ENCODE measurements at places on chromosomes 2 and 18.

DNA sequence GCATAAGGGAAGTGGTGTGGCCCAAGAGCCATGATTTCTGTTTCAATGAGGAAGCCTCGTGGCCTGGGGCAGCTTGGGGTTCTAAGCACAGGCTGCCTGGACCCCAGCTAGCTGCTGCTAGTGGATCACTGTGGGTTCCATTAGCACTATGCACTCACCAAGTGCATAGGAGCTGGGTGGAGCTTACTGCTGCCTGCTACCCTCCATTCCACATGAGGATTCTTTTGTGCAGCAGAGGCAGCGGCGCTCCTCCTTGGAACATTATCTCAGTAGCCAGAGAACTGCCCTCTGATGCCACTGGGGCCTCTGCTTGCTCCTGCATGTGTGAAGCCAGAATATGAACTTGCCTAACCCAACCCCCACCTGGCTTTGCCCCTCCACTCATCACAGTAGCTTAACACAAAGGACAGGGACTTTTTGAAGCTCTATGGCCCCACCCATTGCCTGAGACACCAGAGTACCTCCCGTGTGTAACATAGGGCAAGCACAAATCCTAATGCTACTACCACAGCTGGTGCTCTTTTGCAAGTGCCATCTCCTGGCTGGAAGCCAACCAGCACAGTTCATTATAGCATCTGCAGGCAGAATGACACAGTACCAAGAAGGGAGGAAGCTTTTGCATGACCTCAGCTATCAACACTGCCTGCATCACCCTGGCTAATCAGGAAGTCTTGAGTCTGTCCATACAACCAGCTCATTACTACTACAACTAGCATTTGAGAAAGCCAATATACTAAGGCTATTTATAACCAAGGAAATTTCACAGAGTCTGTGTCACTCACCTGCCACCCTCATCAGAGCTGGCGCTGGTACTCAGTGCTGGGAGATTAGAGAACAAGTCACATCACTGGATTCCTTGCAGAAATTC is 297.0 kb upstream of the GULP1 start:
- no peak for DNase-seq

GRCh38 chr18:33062834-33063364 is 290.1 kb upstream of the KLHL14 start:
- DNase-seq: no peak

DNA sequence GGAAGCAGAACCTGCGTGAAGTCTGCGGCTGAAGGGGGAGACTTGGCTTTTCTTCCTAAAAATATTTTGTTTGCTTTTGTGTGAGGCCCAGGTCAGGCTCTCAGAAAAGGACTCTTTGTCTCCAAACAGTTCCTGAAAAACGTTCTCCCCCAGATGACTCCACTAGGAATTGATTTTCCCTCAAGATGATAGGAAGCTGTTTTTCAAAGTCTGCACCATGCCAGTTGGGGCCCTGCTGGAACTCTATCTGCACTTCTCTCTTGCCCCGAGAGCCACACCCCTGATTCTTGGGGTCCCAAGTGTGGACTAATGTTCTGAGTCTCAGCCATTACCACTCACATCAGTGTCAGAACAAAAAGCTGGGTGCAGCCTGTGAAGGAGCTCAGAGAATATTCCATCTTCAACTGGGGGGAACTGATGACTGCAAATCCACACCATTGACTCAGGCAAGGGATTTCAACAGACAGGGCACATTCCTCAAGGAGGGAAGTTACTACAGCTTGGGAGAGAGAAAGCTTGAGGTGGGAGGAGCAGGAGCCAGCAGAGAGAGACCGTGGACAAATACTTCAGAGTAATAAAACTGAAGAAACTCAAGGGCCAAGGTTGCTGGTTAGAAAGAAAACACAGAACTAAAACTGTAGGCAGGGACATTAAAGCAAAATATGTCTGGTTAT is 768.3 kb downstream of the RNF144A start:
- DNase-seq: no peak

- peak; percentile 28 for DNase-seq
These were observed 1.9 kb downstream of the SEMA4C start for GRCh38 chr2:96867756-96868554.

DNA sequence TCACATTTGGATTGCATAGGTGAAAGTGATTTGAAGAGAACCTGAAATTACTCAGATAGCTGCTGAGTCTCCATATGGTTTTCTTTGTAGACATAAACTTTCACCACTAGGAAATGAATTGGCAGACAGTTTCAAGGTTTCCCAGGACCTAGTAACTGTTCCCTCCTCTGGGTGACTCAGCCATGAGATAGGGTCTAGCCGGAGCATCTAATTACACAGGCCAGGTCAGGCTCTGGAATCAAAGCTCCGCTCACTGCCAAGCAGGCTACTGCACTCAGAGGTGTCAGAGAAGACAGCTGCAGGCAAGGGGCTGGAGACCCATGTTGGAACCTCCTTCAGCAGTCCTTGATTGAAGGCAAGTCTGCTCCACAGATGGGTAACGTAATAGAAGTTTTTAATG is 429.2 kb downstream of the TNS1 start:
- no peak for DNase-seq

- DNase-seq: no peak
These were observed 50.0 kb upstream of the PAPOLG start for GRCh38 chr2:60706021-60706420.

- DNase-seq: no peak
These were observed 310.4 kb upstream of the CCDC68 start for GRCh38 chr18:55269622-55270021.

DNA sequence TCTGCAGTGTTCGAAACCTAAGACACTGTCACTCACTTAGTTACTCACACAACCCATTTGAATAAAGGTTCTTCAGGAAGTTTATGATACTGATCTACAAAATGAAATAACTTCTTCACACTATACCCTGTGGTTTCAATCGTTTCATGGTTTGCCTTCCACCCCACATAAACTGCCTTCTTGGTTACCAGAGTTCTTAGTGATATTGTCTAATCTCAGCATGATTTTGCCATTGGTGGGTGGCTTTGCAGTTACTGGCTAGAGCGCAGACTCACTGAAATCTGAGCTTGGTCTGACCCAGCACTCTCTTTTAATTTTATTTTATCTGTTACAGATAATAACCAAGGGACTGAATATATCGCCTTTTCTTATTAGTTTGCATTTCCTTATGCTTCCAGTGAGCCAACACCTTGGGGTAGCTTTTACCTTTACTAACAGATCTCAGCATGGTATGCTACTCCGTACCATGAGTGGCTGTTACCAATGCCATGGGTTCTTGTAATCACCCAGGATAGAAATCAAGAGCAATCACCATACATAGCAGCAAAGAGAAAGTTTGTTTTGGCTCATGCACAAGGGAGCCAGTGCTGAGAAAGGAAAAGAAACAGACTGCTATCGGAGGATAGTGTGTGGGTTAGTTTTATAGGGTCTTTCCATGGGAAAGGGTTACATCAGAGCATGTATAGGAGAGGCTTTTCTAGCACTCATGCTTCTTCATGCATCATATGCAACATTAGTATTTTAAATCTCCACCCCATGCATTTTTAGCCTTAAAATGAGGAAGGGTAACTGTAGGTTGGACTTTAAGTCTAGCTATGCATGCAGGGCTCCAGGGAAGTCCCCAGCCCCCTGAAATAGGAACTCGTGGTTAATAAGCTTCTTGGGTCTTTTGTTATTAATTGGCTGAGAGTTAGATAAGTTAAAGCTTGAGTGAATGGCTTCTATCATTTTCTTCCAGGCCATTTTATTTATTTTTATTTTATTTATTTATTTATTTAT is 33.3 kb downstream of the ANXA4 start:
- DNase-seq: no peak

DNA sequence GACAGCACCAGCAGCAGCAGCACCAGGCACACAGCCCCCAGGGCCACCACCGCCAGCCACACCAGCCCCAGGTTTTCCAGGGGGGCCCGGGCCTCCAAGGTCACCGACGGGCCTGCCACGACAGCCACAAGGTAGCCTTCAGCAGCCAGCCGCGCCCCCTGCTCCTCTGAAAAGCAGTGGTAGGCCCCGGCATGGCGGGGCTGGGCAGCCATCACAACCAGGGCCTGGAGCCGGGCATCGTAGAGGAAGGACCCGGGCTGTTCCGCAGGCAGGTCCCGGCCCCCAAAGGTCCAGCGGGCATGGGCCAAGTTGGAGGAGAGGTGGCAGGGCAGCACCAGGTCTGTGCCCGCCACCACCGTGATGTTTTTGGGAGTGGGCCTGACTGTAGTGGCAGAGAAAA is 3.3 kb upstream of the ANKRD39 start:
- no peak for DNase-seq

- DNase-seq: no peak
These were observed 104.5 kb downstream of the HDAC4 start for GRCh38 chr2:239296020-239296932.

DNA sequence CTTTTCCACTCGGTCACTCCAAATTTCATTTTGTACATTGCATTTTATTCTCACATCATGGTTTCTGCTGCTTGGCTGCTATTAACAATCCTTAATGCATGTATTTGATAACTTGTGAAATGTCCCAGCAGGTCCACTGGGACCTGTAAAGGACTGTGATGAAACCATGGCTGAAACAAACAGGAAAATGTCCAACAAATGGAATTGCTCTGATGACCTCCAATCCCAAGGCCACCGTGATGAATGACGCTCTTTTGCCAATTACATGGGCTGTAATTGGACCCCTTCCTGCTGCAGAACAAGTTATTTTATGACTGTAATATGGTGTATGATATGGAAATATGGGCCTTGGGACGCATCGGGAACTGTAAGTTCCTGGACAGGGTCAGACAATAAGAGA is 224.2 kb upstream of the CXCR4 start:
- no peak for DNase-seq

GRCh38 chr2:11827547-11827946 is 81.1 kb downstream of the LPIN1 start:
- DNase-seq: no peak

- DNase-seq: no peak
These were observed 59.8 kb downstream of the MEIS1 start for GRCh38 chr2:66494708-66495107.

GRCh38 chr2:203550266-203550665 is 15.2 kb upstream of the RAPH1 start:
- no peak for DNase-seq

DNA sequence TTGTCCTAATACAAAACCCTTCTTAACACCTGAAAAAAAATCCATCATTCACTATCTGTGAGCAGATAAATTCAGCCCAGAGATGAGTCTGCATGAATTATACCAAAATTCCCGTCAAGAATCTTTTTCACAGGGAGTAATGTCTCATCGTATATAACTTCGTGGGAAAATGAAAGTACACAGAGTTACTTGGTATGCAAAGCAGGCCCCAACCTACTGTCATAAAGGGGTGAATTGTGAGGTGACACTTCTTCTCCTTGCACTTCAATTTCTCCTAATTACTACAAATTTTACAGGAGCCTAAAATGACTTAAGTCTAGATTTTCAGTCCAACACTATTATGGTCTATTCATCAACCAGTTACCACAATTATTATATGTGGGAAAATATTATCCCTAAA is 84.6 kb upstream of the CDH20 start:
- no peak for DNase-seq

DNA sequence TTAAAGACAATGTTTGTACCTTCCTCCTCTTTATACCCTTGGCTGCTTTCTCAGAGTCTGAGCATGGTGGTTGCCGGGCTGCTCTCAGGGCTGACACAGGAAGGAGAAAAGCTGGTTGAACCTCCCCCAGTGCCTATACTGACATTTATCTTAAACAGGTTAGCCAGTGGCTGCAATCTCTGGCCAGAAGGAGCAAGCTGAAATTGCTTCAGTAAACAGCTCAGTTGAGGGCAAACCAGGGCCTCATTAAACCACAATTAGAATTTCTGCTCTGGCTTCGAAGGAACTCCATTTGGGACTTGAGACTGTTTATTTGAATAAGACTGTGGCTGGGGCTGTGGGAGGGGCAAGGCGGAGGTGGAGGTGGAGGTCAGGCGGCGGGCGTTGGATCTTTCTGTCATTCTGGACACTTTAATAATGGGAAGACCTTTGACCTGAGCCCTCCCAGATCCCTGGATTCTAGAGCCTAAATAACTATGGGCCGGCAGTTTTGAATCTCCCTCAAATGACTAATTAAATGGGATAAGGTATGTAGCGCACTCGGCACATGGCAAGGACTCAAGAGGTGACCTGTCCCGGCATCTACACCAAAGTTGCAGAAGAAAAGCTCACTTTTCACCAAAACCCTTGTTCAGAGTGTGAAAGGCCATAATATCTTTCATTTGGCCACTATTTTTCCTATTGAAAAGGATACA is 120.6 kb upstream of the MYCN start:
- no peak for DNase-seq

- DNase-seq: no peak
These were observed 315.0 kb upstream of the SMIM21 start for GRCh38 chr18:75742516-75742915.

DNA sequence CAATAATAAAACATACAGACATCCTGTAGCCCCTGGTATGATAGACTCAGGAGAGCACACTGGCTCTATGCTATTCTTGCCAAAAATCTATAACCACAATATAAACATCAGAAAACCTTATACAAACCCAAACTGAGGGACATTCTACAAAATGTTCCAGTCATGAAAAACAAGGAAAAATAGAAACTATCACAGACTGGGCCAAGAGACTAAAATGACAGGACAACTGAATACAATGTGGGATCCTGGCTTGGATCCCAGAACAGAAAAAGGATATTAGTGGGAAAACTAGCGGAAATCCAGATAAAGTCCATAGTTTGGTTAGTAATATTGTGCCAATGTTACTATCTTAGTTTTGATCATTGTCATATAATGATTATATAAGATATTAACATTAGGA is 29.6 kb upstream of the EPAS1 start:
- DNase-seq: no peak

- DNase-seq: no peak
These were observed 816.8 kb upstream of the CRIM1 start for GRCh38 chr2:35538796-35539195.

DNA sequence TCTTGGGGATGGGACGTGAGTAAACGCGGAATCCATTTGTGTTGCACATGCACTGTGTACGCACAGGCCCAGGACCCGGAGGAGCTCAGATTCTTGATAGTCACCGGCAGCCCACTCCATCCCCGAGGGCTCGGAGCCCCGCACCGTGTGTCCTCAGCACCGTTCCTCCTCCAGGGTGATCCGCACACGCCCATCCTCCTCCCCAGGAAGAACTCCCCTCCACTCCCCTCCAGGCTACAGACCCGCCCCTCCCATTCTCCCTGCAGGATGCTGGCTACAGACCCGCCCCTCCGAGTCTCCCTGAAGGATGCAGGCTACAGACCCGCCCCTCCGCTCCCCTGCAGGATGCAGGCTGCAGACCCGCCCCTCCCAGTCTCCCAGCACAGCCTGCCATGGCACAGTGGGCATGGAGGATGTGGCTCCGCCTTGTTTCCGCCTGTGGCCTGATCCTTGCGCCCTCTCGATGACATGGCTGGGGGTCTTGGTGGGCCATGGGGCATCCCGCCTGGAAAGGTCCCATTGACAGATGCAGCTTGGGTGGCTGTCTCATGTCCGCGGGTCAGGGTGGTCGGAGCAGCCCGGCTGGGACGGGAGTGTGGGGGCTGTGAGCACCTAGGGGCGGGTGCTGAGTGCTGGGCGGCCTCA is 14.1 kb downstream of the CTDP1 start:
- no peak for DNase-seq

GRCh38 chr2:113126845-113127645 is at the start of gene IL1RN:
TSS of gene IL1RN (plus strand) at chr2:113127598. CDS start at chr2:113127625, 27 bp downstream.
- DNase-seq: no peak

All from T-helper 9 cell (primary cell).